ENCODE measurements at places on chromosomes 7 and 10.

DNA sequence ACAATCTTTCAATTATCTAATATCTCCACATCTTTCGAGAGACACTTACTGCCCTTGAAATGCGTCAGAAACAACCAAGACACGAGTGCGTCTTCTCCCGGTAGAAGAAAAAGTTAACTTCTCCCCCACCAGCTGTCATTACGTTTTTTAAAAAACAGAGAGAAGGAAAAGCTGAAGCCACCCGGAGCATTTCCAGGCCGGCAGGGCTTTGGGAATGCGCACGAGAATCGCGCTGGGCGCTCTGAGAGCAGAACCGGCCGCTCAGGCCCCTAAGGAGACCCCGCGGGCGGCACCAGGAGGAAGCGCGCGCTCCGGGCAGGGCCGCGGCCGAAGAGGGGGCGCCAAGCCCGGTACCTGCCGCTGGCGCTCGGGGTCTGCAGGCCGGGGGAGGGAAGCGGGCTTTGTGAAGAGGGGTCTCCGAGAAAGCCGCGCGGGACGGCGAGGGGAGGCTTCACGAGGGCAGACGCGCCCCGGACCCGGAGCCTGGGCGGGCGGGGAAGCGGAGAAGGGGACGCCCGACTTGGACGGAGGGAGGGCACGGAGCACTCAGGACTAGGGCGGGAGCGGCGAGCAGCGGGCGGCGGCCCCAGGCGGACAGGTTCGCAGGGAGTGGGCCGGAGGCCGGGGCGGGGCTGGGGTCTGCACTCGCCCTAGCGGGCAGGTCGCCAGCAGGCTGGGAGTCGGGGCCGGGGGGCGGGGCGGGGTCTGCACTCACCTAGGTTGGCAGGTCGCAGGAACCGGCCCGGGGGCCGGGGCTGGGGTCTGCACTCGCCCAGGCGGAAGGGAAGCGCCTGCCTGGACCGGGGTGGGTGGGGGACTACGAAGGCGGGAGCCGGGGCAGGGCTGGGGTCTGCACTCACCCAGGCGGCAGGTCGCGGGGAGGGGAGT lies 932 bp downstream of the ESYT2 start:
- no peak for DNase-seq

DNA sequence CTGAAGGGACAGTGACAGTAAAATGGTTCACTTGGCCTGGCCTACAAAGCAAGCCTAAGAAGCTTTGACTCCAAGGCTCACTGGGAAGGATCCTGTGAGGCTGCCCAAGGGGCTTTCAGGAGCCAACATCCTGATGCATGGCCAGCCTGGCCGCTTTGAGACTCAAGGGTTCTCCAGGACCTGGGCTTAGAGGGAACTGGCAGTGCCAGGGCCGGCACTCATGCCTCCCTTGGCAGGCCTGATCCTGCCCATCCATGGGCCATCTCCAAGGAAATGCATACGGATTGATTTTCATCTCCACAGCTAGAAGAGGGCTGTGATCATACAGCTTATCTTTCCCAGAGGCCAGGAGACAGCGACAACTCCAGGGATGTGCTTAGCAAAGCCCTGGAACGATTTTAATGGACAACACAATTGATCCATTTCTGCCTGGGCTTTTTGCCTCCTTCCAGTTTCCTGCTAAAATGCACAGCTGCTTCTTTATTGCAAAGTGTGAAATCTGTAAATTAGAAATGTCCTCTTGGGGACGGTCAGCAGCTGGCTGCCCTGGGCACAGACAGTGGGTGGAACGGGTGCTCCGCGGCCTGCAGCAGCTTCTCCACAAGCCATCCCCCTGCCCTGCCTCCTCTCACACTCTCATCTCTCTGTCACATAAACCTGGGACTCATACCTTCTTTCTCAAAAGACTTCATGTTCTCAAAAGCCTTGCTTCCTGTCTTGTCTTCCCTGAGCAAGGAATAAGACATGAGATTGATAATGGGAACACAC lies 288.5 kb downstream of the GRID1 start:
- DNase-seq, result no peak

- no peak for DNase-seq
Observed at GRCh38 chr10:49139846-49140195, 6.0 kb upstream of the FAM170B start.

- DNase-seq, result no peak
Observed at GRCh38 chr10:47424231-47424630, 40.1 kb upstream of the ZNF488 start.

- no peak for DNase-seq
Observed at GRCh38 chr7:137404660-137405317, 61.3 kb upstream of the PTN start.

DNA sequence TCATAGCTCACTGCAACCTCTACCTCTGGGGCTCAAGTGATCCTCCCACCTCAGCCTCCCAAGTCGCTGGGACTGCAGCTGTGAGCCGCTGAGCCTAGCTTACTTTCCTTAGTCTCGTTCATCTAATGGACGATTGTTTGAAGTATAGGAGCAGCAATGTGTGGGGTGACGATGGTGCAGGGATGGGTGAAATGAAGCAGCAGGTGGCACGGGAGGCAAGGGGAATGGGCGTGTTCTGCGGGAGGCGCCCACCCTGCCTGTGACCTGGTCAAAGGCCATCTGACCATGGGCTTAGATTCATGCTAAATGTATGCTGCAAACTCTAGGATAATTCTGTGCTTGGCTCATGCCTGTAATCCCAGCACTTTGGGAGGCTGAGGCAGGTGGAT lies 210.7 kb downstream of the MAD1L1 start:
- DNase-seq, result no peak

GRCh38 chr10:10213237-10213636 lies 804.4 kb upstream of the CELF2 start:
- DNase-seq, result no peak

All from hippocampal formation (tissue), 2 donors.